ENCODE measurements at places on chromosomes 1 and 21.

- no peak for DNase-seq
Observed at GRCh38 chr1:11653101-11653860, 948 bp downstream of the FBXO2 start.

- no peak for DNase-seq
Observed at GRCh38 chr1:180182643-180183311, 28.1 kb downstream of the QSOX1 start.

DNA sequence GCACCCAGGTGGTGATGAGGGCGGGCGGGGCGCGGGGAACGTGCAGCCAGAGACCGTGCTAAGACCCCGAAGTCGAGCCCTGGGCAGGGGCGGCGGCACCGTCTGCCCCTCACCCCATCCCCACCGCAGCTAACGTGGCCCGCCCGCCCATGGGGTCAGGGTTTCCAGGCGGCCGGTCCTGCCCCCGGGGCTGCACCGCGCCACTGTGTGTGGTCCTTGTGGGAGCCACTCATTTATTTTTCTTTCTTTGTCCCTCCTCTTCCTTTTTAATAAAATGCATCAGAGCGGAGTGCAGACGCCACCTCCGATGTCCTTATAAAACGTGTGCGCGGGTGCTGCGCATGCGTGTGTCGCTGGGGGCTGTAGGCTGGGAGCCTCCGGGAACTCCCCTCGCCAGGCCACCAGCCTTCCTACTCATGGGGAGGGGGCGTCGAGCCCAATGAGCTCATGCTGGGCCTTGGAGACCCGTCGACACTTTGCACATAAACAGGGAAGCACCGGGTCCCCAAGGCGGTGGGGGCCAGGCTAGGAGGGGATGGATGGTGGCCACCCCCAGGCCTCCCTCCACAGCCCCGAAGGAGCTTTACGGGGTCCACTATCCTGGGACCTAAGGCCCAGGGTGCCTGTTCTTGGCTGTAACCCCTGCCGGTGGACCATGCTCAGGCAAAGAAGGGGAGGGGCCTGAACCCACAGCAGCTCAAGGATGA is 59.9 kb downstream of the WNT9A start:
- peak; percentile 67 for DNase-seq

DNA sequence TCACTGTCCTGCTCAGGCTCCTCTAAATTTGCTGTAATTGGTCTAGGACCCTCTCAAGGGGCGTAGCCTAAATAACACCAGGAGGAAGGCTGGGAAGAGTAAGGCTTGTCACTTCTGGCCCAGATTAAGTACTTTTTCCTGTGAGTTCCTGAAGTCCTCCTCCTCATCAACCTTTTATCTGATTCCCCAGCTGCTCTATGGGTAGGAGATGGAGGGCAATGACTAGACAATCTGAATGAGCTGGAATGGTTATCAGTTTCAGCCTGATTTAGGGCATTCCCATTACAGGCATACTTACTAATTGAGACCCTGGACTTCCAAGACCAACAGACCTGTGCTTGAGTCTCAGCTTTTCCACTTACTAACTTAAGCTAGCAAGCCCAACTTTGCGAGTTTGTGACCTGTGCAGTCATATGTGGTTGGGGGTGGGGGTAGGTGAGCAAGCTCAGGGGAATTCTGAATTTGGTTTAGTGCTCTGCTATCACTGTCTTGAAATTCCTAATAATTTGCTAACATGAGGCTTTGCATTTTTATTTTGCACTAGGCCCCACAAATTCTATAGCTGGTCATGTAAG is 18.0 kb upstream of the FGGY start:
- no peak for DNase-seq

GRCh38 chr1:42259059-42259738 is 75.8 kb downstream of the FOXJ3 start:
- peak; percentile 89 for DNase-seq

DNA sequence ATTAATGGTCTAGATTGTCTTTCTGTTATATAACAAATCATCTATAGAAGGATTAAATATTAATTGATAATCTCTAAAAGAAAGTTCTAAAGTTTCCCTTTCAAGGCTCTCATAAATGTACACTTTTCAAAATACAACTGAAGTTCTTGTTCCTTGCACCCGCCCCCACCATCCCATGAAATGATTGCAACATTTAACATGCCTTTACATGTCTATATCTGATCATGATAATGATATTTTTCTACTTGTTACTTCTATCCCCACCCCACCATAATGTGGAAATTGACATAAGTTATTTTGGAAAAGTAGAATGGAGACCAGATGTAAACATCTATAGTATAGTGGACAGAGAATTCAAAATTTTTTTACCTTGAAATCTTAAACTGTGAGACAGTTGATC is 186.6 kb downstream of the NTNG1 start:
- DNase-seq, result no peak

GRCh38 chr1:151133018-151133806 is 13.2 kb downstream of the SEMA6C start:
- DNase-seq, result no peak

- no peak for DNase-seq
Observed at GRCh38 chr1:156908541-156908940, 11.9 kb upstream of the LRRC71 start.

DNA sequence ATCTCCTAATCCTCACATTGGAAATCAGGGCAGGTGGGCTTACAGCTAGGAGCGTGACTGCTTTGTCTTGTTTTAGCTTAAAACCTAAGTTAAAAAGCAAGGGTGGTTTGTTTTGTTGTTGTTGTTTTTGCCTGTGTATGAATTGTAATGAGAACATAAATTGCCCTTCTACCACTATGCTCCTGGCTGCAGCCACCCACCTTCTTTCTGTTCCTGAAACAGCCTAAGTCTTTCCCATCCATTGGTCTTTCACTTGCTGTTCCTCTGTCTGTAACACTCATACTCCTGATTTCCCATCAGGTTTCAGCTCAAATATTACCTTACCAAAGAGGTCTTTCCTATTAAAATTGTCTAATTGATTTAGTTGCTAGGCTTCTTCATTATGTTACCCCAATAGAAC is 604 bp upstream of the TMEM79 start:
- DNase-seq, result no peak

- no peak for DNase-seq
Observed at GRCh38 chr1:228527596-228527995, 40.4 kb downstream of the RNF187 start.

GRCh38 chr1:113320272-113320671 is 70.0 kb upstream of the MAGI3 start:
- no peak for DNase-seq

DNA sequence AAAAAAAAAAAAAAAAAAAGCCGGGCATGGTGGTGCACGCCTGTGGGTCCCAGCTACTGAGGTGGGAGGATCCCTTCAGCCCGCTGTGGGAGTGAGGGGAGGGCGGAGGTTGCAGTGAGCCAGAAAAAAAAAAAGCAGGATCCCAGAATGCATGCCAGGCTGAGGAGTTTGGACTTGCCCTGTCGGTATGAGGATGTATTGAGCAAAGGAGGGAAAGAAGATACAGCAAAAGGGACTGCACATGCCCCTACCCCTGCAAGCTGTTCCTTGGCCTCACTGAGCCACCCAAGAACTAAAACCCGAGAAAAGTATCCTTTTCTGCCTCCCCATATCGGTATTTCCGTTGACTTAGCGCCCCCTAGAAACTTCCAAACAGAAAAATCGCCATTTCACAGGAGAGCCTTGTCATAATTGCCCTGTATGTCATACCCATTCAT is 1.3 kb upstream of the GPATCH4 start:
- DNase-seq, result no peak

- DNase-seq, result no peak
Observed at GRCh38 chr21:29384683-29385359, 86.1 kb downstream of the BACH1 start.

DNA sequence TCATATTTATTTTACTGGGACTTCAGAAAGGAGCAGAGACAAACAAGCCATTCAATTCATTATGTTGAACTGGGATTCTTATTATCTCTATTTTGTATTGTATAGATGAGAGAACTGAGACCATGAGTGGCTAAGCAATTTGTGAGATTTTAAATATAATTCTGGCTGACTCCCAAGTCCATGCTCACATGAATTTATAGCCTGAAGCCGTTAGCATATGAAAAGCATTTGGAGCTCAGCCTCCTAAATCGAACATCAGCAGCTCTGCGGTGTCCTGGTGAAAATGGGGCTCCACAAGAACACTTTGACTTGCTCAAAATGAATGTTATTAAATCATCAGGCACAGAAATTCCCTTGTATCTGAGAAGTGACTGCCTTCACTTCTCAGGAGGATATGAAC is 96.8 kb upstream of the DPT start:
- DNase-seq, result no peak

DNA sequence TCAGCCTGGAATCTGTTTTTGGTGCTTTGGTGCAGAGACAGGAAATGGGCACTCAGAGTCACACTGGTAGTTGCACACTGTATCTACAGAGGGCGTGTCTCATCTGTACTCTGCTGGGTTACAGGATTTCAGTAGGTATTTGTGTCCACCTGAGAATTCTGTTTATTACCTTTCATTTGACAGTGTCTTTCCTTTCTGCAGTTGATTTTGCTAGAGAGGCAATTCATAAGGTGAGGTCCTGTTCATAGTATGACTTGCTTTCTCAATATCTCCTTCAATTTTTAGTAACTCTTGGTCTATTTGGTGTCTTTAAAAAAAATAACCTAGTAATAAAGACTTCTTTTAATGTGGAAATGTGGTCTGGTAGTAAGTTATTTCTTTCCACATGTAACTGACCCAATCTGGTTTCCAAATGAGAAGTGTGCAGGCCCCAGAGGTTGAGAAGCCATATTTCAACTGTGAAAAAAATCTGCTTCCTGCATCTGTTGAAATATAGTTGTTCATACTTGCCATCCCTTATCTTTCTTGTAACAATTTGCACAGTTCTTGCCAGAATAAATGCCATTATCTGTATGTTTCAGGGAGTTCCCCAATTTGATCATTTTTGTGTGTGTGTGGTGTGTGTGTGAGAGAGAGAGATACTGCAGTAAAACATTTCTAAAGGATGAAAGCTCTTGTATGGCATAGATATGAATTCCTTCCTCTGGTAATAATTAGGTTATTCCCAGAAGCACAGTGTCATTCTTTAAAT is 78.4 kb upstream of the DNAJC6 start:
- DNase-seq, result no peak

- no peak for DNase-seq
Observed at GRCh38 chr1:3463891-3464648, 9.6 kb downstream of the ARHGEF16 start.

DNA sequence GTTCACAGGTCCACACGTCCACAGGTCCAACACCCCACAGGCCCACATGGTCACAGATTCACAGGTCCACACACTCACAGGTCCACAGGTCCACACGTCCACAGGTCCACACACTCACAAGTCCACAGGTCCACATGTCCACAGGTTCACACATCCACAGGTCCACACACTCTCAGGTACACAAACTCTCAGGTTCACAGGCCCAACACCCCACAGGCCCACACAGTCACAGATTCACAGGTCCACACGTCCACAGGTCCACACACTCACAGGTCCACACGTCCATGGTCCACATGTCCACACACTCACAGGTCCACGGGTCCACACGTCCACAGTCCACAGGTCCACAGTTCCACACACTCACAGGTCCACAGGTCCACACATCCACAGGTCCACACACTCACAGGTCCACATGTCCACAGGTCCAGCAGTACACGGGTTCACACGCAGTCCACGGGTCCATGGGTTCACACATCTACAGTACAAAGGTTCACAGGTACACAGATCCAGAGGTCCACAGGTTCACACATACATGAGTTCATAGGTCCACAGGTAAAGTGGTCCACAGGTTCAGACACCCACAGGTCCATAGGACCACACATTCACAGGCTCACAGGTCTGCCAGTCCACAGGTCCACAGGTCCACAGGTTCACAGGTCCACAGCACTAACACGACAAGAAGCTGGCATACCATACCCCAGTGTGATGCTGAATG is 39.3 kb upstream of the COL6A2 start:
- no peak for DNase-seq

DNA sequence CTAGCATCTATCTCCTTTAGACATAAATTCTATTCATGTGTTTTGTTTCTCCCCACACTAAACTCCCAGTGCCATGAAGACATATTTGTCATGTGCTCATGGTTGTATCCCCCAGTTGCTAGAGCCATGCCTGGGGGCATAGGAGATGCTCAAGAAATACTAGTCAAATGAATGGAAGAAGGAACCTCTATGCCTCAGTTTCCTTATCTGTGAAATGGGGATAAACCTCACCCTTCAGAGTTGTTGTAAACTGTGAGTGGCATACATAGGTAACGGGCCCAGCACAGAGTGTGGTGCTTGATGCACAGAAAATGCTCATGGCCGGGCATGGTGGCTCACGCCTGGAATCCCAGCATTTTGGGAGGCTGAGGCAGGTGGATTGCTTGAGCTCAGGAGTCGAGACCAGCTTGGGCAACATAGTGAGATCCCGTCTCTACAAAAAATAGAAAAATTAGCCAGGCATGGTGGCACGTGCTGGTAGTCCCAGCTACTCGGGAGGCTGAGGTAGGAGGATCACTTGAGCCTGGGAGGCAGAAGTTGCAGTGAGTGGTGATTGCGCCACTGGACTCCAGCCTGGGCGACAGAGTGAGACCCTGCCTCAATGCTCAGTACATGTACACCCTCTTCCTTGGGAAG is 8.7 kb downstream of the LDLRAD2 start:
- no peak for DNase-seq

- DNase-seq, result no peak
Observed at GRCh38 chr1:201949491-201949890, 3.1 kb upstream of the LMOD1 start.

DNA sequence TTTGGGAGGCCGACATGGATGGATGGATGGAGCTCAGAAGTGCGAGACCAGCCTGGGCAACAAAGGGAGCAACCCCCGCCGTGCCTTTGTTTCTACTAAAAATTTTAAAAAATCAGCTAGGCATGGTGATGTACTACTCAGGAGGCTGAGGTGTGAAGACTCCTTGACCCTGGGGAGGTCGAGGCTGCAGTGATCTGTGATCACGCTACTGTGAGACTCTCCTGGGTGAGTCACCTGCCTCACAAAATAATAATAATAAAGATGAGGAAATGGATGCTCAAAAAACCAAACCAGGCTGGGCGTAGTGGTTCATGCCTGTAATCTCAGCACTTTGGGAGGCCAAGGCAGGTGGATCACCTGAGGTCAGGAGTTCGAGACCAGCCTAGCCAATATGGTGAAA is 19.2 kb downstream of the DSTYK start:
- DNase-seq, result no peak

DNA sequence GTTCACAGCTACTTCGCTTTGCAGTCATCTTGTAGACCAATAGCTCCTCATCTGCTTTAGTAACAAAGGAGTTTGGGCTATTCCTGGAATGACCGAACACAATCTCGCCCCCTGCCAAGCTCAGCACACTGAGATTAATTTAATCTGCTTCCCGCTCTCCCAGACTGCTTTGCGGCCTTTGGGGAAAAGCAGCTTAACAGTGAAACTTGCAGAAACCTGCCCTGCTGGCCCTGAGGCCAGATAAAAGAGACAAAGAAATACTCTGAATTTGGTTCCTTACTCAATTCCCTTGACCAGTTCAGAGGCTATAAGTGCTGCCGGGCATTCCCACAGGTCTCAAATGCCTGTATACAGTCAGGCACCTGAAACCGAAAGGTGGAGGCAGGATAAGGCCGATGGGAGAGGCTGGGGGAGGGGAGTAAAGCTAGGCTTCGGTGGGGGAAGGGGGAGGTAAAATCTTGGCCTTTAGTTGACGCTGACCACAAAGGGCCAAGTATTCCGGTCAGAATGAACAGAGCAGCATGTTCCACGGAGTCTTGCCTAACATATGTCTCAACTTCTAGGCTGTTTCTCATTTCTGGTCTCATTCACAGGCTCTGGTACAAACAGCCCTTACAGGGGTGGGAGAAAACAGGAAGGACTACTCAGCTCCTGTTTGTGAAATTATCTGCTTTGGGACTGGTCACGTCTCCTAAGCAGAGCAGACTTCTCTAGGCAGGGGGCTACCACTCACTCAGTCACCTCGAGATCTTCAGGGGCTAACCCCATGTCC is 17.7 kb upstream of the A3GALT2 start:
- DNase-seq, result peak; percentile 99

All from iris pigment epithelial cell (primary cell).